ENCODE measurements at places on chromosomes 1 and 21.

GRCh38 chr1:239956263-239956662 is 135.4 kb upstream of the FMN2 start:
- no peak for DNase-seq

GRCh38 chr1:39957299-39958015 is 2.5 kb downstream of the MFSD2A start:
- DNase-seq, result no peak

DNA sequence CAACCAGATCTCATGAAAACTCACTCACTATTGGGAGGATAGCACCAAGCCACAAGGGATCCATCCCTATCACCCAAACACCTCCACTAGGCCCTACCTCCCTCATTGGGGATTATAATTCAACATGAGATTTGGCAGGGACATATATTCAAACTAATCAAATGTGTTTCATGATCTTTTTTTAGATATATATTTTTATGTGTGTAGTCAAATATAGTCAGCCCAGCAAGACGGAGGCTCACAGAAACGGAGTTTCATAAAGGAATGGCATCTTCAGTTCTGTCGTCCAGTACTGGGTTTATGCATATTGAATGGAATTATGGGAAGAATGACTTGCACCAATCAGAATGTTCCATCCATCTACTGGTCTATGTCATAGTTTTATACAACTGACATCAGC is 343.3 kb upstream of the KAZN start:
- DNase-seq, result no peak

- DNase-seq, result peak; percentile 46
Measured at GRCh38 chr1:1628754-1629429, 3.1 kb upstream of the MMP23B start.

DNA sequence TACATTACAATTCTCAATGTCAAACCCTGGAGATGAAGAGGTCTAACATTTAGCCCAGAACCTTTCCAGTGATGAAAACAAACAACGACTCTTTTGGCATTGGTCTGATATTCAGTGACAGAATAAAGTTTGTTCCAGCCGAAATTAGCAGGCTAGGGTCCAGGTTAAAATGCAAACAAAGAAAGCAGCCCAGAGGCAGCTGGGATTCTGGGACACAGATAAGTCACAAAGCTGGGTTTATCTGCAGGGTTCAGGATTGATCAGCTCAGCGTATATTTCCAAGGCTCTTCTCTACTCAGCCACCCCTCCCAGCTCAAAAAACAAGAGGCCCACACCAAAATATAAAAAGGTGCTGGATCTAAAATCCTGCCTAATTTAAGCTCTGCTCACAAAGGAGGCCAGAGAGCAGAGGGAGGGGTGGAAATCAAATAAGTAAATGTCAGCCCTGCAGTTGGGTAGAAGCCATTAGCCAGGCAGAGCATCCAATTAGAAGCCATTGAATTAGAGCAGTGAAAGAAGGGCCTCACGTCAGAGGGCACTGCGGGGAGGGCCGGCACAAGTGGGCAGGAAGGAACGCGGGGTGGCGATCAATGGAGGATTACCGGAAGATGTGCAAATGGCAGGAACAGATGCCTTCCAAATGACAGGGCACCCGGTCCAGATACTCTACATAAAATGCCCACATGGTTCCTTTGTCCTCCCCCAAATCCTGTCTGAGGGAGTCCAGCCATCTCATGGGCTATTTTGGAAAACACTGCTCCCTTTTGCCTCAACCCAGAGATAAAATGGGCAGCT is 3.2 kb upstream of the KLHDC8A start:
- no peak for DNase-seq
